CD4-positive, alpha-beta T cell treated with Interferon alpha-2 for 1 hour (primary cell): ENCODE measurements at places on chromosomes 13 and 19.

GRCh38 chr19:9956956-9957355 lies 20.6 kb upstream of the OLFM2 start:
- DNase-seq: no peak

GRCh38 chr19:41334793-41335192 lies 18.9 kb downstream of the TGFB1 start:
- no peak for DNase-seq

DNA sequence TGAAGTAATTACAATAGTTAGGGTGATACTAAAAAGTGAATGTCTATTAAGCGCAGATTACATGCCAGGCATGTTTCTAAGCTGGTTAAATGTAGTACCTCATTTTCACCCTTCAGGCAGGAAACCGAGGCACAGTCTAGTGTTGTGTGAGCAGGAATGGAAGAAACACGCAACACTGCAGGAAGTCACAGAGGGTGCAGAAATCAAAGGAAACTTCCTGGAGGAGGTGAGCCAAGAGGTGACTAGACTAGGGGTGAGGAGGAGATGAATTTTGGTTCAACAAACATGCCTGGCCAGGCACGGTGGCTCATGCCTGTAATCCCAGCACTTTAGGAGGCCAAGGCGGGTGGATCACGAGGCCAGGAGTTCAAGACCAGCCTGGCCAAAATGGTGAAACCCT lies 41.8 kb downstream of the ZNF473 start:
- no peak for DNase-seq

GRCh38 chr13:81207636-81208035 lies 866.7 kb upstream of the SPRY2 start:
- DNase-seq: no peak

DNA sequence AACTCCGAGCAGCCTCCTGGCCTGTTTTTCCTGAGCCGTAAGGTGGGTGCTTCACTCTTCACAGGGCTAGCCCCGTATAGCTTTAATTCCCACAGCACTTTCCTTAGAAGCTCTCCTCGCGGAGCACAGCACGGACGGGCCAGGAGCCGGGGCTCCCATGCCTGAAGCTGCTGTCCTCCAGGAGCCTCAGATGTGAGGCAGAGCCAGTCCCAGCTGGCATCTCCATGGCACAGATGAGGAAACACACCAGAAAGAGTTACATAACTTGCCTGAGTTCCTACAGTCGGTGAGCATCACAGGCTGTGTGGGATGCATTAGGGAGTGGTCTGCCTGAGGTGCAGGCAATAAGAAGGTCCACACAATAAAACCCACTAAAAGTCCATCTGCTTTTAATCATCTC lies 118.5 kb downstream of the ATP8A2 start:
- no peak for DNase-seq

DNA sequence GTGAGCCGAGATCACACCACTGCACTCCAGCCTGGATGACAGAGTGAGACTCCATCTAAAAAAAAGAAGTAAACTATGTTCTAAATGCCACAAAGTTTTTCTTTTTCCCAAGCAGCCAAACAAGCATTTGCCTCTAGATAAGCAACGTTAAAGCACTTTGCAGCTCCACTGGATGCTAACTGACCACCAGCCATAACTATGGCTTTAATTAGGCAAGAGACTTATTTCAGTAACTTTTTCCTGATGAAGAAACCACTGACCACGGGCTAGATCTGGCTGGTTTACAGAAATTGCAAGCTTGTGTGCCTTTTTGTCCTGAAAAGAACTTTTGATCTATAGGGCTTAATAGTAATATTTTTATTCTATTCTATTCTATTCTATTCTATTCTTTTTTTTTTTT lies 22.1 kb downstream of the CD70 start:
- no peak for DNase-seq

- no peak for DNase-seq
These were observed 7.7 kb upstream of the BRD4 start for GRCh38 chr19:15340086-15340485.

DNA sequence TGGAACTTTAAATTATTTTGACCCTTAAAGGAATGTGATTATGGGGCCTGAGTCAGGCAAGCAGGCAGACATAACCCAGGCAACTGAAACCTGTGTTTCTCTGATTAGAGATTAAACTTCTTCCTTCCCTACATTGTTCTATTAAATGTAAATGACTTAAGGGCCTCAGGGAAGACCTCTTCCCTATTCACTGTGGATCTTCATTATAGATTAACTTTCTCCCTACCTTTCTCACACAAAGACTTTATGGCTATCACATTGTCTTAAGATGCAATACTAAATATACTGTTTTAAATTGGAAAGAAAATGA lies 8.8 kb upstream of the METTL21C start:
- DNase-seq: no peak

DNA sequence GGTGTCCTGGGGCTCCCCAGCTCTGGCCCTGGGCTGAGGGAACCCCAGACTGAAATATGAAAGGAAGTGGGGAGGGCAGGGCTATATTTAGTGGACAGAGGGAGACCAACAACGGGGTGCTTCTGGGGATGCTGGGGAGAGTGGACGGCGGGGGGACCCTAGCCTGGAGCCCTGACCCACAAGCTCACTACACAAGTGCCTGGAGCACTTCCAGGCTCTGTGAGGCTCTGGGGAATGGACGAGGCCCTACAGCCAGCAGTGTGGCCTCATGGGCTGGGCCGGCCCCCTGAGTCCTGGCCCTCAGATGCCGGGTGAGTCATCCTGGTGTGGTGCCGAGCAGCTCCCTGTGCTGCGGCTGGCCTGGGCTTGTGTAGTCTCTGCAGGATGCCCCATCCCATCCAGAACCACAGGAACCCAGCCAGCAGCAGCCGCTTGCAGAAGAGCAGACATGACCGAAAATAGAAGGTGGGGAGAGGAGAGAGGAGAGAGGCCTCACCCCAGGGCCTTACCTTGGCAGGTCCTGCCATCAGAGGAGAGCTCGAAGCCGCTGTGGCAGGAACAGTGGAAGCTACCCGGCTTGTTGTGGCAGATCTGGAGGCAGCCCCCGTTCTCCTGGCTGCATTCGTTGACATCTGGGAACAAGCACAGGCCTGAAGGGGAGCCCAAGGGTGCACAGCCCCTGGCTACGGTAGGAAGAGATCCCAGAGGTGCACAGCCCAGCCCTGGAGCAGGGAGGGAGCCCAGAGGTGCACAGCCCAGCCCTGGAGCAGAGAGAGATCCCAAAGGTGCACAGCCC lies 26.1 kb downstream of the GAS6 start:
- DNase-seq: no peak

DNA sequence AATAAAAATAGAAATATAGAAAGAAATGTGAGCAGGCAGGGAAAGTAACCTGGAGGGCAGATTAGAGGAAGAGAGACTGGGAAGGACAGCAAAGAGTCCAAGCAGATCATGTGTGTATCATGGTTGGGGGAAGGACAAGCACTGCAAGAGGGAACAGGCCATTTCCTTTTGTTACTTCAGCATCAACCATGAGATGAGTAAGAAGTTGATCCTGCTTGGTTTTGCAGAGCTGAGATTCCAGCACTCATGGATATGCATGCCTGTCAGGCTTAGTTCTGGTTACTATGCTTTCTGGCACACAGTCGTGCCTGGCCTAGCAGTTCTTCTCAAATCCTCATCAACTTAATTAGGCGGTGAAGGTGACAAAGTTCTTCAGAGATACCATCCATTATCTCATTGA lies 18.1 kb downstream of the NALCN start:
- no peak for DNase-seq

GRCh38 chr19:48999481-49000325 lies 6.0 kb downstream of the RUVBL2 start:
- DNase-seq: peak; percentile 80

- no peak for DNase-seq
These were observed 131.5 kb downstream of the DLEU7 start for GRCh38 chr13:50711996-50712395.

DNA sequence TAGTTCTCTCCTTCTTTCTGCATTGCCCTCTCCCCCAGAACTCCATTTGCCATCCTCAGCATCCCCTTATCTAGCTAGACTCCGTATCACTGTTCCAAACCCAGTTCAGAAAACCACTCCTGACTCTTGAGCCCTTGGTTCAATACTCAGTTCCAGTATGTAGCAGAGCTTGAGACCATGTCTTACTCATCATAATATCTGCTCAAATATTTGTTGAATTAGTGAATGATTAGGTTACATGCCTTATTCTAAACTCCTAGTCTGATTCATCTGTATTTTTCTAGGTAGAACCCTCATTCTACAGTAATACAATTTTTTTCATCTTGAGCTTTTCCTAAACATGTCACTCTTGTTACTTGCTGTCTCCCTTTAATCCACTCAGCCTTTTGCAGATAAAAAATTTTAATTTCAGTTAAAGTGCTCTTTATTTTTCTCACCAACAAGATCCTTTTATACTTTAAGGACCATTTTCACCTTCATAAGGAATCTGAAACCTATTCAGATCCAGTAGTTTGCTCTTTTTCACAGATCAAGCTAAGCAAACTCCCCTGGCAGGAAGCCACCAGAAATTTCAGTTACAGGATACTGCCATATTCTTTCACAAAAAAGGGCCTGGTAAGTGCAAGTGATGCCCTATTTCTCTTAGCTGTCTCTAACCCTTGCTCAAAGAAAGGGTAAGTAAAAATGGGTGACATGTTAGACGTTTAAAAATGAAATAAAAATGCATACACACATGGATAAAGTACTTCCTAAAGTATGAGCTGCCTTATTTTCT lies 23.1 kb upstream of the INTS6 start:
- no peak for DNase-seq

DNA sequence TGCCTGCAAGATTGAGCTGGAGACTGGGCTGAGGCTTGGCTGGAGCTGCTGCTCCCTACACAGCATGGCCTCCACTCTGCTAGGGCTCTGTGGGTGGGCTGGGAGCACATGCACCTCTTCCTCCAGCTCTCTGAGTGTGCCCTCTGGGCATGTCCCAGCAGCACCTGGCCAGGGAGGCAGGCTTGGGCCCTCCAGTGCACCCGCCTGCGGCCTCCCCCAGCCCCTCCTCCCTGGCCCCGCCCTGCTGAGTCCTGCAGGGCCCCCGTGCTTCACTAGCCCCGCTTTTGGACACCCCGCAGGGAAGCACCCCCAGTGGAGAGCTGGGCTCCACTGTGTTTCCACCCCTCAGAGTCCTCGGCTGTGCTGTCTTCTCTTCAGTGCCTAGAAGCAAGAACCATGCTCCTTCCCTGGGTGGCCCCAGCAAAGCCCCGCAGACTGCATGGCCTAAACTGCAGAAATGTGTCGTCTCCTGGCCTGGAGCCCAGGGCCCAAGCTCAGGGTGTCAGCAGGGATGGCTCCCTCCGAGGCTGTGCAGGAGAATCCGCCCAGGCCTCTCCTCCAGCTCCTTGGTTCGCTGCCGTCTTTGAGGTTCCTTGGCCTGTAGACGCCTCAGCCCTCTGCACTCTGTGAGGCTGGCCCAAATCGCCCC lies 5.0 kb upstream of the TEX29 start:
- DNase-seq: no peak

DNA sequence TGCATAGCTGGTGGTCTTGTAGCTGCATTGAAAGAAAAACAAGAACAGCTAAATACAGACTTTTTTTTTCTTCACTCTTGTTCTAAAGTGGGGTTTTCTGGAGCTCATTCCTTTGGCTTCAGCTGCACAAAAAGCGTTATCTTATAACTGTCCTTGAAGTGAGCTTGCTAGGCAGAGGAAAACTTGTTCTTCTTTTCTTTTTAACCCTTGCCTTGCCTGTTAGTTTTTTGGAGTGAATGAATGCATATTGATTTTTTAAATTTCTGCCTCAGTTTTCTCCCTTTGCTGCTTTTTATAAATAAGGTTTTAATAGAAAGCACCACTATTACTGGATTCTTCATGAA lies 1.5 kb downstream of the ZNF765 start:
- no peak for DNase-seq

- DNase-seq: no peak
These were observed 321.8 kb upstream of the HTR2A start for GRCh38 chr13:47218611-47219010.

- no peak for DNase-seq
These were observed 102.0 kb downstream of the STARD13 start for GRCh38 chr13:33183431-33184111.

GRCh38 chr13:67651908-67652465 lies 421.9 kb upstream of the PCDH9 start:
- DNase-seq: no peak
